NCI-H526 (cell line): ENCODE measurements at places on chromosomes 7 and 10.

DNA sequence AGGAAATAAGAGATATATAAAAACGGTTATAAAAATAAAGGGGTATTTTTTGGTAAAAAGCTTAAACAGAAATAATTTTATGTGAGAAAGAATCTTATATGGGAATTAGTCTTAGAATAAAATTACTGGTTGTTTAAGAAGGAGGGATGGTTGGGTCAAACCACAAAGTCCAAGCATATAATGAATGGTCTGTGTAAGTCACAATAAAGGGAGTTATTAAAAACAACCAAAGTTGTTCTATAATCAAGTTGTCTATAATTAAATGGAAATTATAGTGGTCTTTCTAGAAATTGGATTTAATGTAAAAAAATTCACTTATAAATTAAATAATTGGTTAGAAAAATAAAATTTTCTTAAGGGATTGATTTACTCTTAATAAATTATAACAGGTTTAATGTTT, 304.8 kb downstream of the POM121L12 start:
- no peak for DNase-seq

GRCh38 chr10:43044961-43045621, 31.8 kb upstream of the RET start:
- no peak for DNase-seq

GRCh38 chr7:137798073-137798763, 48.6 kb downstream of the DGKI start:
- DNase-seq, result no peak

GRCh38 chr10:97089209-97089870, 96.4 kb downstream of the SLIT1 start:
- no peak for DNase-seq

DNA sequence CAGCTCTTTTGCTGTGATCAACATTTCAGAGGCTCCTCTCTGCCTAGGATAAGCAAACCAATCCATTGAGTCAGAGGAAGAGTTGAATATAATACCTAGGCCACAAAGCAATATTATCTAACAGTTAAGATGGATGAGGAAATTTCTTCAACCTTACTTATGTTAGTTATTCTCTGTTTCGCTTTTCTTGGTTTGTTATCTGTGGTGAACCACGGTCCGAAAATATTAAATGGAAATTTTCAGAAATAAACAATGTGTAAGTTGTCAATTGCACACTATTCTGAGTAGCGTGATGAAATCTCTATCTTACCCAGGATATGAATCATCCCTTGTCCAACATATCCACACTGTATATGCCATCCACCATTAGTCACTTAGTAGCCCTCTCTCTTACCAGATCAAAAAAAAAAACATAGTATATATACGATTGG, 1.5 kb upstream of the HTR7 start:
- no peak for DNase-seq

DNA sequence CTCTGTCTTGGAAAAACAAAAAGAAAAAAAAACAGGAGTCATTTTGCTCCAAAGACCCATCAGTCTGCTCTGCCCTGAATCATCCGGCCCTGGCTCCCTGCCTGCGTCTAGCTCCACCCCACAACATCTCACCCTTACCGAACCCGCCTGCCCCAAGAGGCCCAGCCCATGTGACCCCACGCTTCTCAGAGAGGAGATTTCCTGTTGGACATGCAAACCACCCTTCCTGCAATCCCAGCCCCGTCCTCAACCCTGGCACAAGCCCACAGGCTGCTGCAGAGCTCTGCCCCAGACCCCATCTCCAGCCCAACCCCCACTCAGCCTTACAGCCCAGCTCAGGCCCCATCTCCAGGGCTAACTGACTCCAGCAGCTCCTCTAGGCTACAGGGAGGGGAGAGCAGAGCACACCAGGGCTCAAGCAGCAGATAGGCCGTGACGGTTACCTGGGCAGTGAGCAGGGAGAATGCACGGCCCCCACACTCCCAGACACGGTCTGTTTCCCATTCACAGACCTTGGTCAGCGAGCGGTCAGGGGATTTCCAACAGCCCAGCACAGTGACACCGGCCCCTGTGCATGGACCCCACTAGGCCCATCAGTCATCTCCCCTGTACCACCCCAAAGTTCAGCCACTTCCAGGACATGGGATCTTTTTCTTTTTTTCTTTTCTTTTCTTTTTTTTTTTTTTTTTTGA, 69.9 kb upstream of the GTF2I start:
- DNase-seq, result peak; percentile 7
